ENCODE measurements at places on chromosomes 6 and 20. TPM values are rescaled to one million over a fixed set of nuclear protein-coding genes. Genes with fewer than 3 reads are reported as not detected.

Gene LEMD2
- 57.1 TPM for total RNA-seq

Gene RXRB
- 52.2 TPM for total RNA-seq

DNA sequence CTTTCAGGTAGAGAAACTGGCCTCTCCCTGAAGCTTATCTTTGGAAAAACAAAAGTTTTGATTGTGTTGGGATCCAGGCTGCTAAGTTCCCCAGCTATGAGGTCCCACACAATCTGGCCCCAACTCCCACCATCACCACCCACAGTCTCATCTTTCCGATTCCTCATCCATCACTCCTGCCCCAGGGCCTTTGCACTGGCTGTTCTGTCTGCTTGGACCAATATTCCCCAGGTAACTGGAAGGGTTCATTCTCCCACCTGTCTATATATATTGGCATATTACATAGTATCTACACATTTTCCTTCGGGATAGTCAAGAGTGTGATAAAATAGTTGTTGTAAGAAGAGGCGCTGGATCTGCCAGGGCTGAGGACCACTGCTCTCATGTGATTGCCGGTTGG, 52.0 kb downstream of the CPNE5 start:
- no peak for DNase-seq

DNA sequence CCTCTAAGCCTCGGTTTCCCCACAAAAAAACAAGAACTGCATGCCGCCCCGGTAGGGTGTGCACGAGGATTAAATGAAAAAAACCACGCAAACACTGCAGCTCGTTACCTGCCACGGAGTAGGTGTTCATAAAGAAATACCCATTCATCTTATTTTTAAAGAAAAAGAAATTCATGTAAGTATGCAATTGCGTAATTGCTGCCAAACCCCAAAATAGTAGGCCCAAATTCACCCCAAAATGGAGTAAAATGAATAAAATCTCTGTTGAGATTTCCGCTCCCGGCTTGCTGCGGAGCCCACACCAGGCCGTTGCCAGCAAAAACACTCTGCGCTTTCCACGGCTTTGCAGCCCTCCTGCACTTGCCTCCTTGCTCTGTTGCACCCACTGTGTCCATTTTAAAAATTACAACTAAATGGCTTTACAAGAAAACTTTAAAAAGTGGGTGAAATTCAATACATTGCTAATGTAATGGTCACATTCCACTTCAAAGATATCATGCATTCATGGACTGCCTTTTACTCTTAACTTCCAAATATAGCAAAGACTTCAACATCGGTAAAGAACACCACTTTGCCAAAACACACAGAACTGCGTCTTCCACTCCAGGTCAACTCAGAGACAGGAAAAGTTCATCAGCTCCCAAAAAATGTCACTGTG, 125.0 kb downstream of the ZMYND8 start:
- DNase-seq = no peak

GRCh38 chr20:23582293-23582692, 14.0 kb upstream of the CST9L start:
- DNase-seq = no peak

DNA sequence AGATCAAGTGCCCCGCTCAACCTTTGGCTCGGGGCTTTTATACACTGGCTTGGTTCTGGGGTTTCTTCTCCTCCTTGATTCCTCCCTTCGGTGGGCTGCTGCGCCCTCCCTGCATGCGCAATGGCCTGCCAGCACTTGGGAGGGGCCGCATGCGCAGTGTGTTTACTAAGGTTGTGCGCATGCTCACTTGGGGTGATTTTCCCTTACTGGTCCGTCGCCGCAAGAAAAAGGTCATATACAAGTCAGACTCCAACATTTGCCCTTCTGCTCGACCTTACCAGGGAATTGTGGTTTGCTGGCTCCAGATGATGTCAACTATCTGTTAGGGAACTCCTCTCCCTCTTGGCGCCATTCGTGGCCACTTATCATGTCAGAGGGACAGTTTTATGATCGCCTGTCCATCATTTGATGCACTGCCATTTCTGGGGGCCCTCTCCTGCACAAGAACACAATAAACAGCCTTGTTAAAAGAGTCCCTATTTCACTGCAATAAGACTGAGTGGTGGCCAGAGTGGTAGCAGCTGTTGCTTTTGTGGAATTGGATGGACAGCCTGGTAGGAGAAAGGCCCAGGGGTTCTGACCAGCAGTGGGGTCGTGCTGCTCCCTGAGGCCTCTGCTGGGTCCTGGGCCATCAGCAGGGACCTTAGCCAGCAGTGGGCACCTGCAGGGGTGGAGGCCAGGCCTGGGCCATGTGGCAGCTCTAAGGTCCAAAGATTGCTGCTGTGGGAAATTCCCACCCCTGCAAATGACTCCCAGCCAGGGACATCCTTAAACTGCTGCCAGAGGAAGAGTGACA, 2.8 kb upstream of the LBP start:
- peak; percentile 97 for DNase-seq

DNA sequence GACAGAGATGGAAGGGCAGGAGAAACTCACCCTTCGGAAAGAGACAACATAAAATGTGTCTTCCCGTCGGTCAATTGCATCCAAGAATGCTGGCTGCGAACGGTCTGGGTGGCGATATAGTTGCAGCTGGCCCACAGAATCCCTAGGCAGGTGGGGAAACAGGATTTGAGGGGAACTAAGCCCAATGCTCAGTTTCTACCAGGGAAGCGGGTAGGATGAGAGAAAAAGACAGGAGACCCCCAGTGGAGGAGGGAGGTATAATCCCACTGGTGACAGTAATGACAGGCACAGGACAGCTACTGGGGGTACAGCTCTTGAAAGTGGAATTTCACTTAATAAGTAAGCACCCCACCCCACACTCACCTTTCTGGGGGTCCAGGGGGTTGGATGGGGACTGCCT, 7.5 kb upstream of the TNXB start:
- no peak for DNase-seq

DNA sequence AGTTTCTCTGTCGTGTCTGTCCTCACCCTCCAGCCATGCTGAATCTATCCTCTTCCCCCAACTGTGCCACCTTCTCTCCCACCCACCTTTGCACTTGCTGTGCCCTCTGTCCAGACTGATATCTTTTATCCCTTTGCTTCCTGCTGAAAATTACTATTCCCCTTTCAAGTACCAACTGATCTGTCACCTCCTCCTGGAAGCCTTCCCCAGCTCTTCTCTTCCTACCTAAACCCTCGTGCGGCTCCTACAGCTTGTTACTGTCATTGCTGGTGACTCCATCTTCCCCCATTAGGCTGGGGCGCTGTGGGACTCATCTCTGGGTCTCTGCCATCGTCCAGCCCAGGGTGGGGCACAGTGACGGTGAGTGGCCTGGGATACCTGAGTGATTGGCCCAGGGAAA, 1.1 kb downstream of the BPIFB6 start:
- no peak for DNase-seq

GRCh38 chr6:136720045-136720770, 72.1 kb downstream of the MAP3K5 start:
- DNase-seq = no peak

- no peak for DNase-seq
These were observed 134.8 kb upstream of the SLC24A3 start for GRCh38 chr20:19077370-19078220.

DNA sequence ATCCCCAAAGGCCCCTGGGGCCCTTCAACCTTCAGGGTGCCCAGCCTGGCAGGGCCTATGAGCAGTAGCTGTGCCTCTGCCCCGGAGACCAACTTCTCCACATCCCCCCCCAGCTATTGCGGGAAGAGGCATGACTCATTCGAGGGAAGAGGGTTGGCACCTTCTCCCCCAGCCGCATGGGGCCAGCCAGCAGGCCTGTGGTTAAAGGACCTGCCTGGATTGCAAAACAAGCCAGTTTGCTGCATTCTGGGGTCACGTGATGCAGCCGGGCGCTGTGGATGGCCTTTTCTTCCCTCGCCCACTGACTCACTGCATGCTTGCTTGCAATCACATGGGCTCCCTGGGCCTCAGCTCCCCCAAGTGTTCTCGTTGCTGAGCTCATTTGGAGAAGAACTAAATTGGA, 182.5 kb downstream of the MAFB start:
- peak; percentile 27 for DNase-seq

GRCh38 chr20:46642265-46642968, 8.8 kb downstream of the SLC13A3 start:
- no peak for DNase-seq

DNA sequence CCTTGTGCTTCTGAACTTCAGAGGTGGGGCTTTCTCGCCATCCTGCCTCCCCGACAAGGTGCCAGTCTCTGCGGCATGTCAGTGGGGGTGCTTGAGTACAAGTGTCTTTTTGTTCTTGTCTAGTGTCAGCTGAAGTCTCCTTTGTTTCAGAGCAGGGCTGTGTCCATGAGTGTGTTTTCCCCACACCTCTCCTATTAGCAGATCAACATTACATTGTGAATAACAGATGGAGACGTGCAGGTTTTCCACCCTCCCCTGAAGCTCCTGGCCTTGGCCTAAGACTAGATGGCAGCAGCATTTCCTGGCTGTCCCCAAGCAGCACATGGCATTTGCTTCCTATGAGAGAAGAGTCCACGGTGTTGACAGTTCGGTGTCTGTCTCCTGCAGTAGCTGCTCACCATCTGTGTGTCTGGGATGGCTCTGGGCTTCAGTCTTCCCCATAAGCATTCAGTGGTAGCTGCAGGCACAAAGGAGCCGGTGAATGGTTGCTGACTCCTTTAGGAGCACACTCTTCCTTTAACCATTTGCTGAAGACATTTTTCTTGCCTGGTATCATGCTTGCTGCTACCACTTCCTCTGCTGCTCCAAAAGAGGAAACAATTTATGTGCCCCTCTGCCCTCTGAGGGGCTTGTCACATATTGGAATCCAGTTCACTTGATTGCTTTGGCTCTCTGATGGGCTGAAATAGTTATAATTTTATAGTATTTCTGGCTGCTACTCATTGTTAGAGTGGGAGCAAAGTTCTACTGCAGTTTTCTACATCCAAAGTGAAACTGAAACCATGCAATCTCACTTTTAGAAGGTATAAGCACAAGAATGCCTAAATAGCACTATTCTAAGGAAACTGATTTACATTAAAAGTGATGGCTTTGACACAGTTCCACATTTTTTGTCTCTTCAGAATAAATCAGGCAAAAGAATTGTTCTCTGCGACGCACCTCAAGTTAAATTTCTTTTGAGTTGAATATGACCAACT, 913.0 kb downstream of the C6orf118 start:
- peak; percentile 28 for DNase-seq

Measured in kidney (tissue), 22 donors.